Thoracic aorta (tissue), 2 donors: ENCODE measurements at places on chromosomes 7 and 10. TPM values are rescaled to one million over a fixed set of nuclear protein-coding genes. Genes with fewer than 3 reads are reported as not detected.

DNA sequence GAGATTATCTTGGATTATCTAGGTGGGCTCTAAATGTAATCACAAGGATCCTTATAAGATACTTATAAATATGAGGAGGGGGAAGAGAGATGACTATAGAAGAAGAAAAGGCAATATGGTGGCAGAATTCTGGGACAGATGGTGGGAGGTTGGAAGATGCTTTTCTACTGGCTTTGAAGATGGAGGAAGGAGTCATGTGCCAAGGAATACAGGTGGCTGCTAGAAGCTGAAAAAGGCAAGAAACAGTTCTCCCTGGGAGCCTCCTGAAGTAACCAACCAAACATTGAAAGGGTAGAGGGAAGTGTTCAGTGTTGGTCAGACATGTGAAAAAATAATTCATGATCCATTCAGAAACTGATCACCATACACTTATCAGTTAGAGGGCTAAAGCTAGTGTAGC, 213.3 kb downstream of the WDR11 start:
- H3K27me3 ChIP-seq = no peaks in the 10 kb centered on the region
- no peaks in the 10 kb centered on the region for H3K4me1 ChIP-seq
- H3K4me3 ChIP-seq = no peak overlapping the region
- DNase-seq = no peak

JAKMIP3 gene
- 1.4 TPM for total RNA-seq

DNA sequence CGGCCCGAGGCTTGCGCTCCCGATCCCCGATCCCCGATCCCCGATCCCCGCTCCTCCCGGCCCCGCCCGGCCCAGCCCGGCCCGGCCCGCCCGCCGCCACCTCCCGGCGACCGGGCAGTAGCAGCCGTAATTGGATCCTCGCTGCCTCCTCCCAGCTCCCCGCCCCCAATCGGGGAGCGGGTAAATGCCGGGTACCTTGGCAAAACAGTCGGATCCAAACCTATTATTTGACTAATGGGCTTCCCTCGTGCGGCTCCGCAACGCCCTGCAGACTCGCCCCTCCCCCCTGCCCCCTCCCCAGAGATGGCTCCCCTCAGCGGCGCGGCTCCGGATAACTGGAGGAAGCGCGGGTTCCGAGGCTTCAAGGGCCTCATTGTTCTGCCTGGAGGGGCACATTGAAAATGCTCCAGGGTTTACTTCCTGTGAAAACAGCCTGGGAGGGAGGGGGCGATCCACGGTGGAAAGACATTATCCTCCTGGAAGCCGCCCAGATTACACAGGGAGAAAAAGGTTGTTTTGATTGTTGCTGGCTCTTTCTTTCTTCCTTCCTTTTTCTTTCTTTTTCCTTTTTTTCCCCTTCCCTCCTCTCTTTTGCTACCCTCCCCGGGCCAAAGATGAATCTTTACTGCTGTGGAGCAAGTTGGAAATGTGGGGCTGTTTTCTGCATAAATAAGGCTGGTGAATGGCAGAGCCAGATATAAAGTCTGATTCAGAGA, 94.7 kb upstream of the ZMIZ1 start:
- peaks cover 31% of the 10 kb centered on the region for H3K4me1 ChIP-seq
- H3K4me3 ChIP-seq = peak overlapping the region; percentile 78
- no peak for DNase-seq

CDH23 gene
- 10.8 TPM for total RNA-seq

- peak overlapping the region; percentile 15 for H3K27ac ChIP-seq
- peaks cover 28% of the 10 kb centered on the region for H3K36me3 ChIP-seq
- no peaks in the 10 kb centered on the region for H3K27me3 ChIP-seq
- DNase-seq = no peak
These were observed 481 bp upstream of the NPM3 start for GRCh38 chr10:101783736-101784118.

ERCC6 gene
- total RNA-seq = 50.4 TPM

DNAJC12 gene
- total RNA-seq = 1.2 TPM

EIF4H gene
- 244 TPM for total RNA-seq

DNA sequence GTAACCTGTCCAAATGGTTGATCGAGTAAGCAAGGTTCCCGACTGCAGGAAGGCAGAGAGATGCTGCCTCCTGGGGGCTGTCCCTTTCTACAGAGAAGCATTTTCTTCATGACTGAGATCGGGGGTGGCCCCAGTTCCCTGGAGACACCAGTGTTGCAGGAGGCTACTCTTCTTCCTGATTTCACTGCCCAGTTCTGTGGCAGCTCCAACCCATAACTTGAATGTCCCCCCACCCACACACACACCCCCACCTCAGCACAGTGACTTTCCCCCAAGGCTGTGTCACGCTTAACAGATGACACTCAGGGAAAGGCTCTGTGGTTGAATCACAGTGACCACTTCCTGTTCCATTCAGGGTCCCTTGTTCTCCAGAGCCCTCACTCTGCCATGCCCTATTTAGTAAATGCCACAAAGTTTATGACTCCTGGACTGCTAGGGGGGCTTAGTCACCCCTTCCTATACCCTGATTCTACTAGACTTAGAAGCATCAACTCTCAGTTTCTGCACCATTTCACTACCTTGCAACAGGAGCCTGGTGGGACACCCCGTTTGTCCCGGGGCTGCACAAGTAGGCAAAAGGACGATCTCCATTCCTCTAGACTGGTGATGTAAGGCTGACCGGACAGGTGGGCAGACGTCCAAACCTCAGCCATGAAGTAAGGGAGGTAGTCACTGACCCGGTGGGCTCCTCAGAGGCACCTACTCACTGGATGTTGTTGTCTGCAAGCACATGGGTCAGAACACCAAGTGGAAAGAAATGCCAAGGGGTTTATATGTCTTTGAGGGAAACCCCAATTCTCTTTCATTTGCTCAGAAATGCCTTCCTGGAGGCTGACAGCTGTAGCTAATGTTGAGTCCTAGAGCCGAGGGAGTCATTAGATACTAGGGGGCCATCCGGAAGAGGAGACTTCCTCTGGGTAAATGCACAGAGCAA, 31.3 kb upstream of the SMC3 start:
- no peak for DNase-seq
- no peaks in the 10 kb centered on the region for H3K4me1 ChIP-seq
- H3K27me3 ChIP-seq = no peaks in the 10 kb centered on the region

- no peak for DNase-seq
- H3K27ac ChIP-seq = peak overlapping the region; percentile 33
- peak overlapping the region; percentile 24 for H3K4me3 ChIP-seq
- no peaks in the 10 kb centered on the region for H3K27me3 ChIP-seq
These were observed 114.8 kb downstream of the WDFY4 start for GRCh38 chr10:48799341-48800006.
